ENCODE measurements at places on chromosomes 12 and 14.
A peak's percentile ranks its signal among the peaks of the same experiment; 100 is the strongest.

GRCh38 chr12:6276956-6277620, 33.4 kb upstream of the PLEKHG6 start:
- DNase-seq = no peak

GRCh38 chr12:51320311-51320694, 3.7 kb downstream of the BIN2 start:
- DNase-seq = no peak

- no peak for DNase-seq
Observed at GRCh38 chr12:132606466-132606865, 3.9 kb downstream of the LRCOL1 start.

- no peak for DNase-seq
Observed at GRCh38 chr14:91021991-91022621, 38.3 kb downstream of the RPS6KA5 start.

GRCh38 chr12:52335598-52336262, 14.5 kb upstream of the KRT83 start:
- no peak for DNase-seq

DNA sequence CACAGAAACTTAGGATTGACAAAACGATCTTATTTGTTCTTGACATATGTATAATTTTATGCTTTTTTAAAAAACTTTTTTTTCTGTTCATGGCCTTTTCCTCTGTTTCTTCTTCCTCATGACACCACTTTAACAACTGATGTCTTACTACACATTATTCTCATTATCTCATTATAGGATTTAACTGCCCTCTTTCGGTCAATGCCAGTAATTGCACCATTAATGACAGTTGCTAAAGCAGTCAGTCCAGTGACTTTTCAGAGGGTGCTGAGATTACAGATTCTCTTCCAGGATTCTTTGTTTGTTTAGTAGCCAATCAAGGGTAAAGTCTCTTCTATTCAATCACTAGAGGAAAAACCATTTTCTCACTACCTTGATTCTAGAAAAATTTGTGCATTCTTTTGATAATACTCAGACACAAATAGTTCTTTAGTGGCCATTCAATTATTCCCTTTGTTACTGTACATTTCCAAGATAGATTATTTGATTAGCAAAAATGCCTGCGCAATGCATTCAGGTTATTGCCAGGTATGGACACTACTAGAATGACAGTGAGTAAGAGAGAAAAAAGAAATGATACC, 50.1 kb downstream of the KLRG1 start:
- DNase-seq = no peak

DNA sequence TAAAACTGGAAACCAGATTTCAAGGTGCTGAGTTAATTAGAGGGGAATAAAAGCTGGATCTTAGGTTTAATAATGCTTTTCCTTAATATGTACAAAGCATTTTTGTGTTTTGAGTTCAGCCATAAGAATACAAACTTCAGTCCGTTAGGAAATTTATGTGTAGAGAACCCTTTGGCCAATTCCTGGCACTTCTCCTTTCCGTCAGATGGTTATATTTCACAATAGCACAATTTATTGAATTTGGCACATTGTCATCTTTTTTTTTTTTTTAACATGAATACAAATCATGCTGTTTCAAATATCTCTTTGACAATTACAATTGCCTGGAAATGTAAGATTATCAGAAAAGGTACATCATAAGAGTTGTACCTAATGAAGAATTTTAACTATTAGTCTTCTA, 56.2 kb upstream of the DDHD1 start:
- DNase-seq = no peak

DNA sequence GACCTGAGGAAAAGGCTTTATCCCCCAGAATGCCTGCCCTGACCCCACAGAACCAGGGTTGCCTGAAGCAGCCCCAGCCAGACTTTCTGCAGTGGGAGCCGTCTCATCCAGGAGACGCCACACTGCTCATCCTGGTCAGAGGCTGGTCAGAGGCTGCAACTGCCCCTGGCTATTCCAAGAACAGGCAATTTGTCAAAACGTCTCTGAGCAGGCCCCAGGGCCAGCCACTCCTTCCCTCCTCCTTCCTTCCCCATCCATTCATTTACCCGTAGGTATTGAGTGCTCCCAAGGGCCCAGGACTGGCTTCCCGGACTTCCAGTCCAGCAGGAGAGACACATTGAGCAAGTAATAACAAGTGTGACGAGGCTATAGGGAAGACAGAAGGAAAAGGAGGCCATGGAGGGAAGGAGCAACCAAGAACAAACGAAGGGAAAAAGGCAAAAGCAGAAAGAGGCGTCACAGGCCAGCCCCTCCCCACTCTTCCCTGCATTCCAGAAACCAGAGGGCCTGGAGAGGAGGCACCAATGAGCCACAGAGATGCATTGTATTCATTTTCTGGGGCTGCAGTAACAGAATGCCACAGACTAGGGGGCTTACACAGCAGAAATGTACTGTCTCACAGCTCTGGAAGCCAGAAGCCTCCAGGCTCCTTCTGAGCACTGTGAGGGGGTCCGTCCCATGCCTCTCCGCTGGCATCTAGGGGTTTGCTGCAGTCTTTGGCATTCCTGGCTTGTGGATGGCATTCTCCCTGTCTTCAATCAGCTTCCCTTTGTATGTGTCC, 21.0 kb upstream of the CD9 start:
- DNase-seq = no peak

GRCh38 chr12:108332791-108333382, 6.2 kb downstream of the CMKLR1 start:
- no peak for DNase-seq

DNA sequence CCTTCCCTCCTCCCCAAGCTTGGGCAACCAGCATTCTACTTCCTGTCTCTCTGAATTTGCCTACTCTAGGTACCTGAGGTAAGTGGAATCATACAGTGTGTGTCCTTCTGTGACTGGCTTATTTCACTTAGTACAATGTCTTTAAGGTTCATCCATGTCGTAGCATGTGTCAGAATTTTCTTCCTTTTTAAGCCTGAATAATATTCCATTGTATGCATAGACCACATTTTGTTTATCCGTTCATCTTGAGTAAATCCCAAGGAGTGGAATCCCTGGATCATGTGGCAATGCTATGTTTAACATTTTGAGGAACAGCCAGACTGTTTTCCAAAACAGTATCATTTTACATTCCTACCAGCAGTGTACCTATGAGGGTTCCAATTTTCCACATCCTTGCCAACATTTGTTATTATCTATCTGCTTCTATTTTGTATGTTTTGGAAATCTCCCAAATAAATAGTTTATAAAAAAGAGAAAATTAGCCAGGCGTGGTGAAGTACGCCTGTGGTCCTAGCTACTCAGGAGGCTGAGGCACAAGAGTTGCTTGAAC, 12.4 kb downstream of the HSP90AA1 start:
- DNase-seq = no peak

GRCh38 chr12:75883241-75883640, 148.3 kb downstream of the PHLDA1 start:
- DNase-seq = no peak

DNA sequence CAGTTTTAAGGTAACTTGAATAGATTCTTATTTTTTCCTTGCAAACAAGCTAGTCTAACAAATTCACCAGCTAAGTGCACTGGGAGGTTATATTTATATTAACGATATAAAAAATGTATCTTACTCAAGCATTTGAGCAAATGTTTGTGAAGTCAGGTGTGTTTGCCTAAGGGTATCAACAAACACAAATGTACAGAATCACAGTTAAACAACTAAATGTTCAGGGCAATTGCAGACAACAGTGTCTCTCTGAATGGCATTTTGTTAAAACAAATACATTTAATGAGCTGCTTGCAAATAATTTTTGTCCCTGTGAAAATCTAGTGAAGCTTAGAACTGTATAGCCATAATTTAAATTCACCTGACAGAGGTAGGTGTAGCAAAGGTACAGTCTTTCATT, 28.2 kb upstream of the FLRT2 start:
- DNase-seq = no peak

GRCh38 chr14:68551045-68551683, 241.7 kb downstream of the ZFP36L1 start:
- no peak for DNase-seq

DNA sequence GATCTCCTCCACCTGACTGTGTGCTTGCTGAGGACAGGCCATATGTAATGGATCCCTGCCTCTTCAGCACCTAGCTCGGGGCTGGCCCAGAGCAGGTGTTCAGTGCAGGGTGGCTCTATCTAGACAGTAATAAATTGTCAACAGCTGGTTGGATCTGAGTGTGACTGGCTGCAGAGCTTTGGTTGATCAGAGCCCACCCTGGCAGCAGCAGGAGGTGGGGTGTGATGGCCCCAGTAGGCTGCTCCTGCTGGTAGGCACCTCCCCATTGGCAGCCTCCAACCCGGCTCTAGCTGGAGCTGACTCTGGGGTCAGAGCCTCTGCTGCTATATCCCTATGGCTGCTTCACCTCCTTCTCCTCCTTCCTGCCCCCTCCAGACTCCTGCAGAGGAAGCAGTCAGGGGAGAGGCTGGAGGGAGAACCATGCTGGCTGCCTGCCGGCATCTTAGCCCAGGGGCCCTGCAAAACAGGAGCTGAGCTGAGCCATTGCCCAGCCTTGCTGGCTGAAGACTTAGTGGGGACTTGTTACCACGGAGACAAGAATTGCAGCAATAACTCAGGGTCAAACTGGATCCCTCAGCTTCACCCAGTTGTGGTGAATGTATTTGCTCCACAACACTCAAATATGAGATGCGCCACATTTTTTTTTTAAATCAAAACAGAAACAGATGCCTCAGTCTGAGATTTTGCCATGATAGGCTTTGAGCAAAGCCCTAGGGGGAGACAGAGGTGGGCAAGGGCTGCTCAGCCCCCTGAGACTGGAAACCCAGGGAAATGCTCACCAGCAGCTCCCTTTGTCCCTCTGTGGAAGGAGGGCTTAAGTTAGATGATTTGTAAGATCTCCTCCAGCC, 22.2 kb downstream of the TMEM63C start:
- no peak for DNase-seq

GRCh38 chr12:97229004-97229403, 233.6 kb upstream of the RMST start:
- DNase-seq = no peak

DNA sequence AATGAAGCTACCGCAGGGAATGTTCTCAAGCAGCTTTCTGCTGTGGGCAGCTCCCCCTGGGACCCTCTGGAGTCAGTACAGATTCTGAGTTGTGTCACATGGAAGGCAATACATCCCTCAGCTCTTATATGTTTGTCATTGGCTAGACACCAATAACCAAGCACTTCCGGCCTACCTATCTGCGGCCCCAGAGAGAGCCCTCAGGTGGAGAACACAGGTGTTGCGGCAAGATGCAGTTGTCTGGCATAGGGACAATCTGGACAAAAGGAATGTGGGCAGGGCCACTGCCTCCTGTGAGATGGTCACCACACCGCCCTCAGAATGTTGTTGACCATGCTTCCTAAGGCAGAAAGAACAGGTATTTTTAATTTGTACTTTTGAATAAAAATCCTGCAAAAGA, 118.7 kb downstream of the BRMS1L start:
- peak; percentile 7 for DNase-seq

Data from stimulated activated CD4-positive, alpha-beta T cell treated with anti-CD3 and anti-CD28 coated beads, Interleukin-4, amount 100 ng/mL, for 1 hour (primary cell).